ENCODE measurements at places on chromosomes 11 and 22. TPM values are rescaled to one million over a fixed set of nuclear protein-coding genes. Genes with fewer than 3 reads are reported as not detected.

DNA sequence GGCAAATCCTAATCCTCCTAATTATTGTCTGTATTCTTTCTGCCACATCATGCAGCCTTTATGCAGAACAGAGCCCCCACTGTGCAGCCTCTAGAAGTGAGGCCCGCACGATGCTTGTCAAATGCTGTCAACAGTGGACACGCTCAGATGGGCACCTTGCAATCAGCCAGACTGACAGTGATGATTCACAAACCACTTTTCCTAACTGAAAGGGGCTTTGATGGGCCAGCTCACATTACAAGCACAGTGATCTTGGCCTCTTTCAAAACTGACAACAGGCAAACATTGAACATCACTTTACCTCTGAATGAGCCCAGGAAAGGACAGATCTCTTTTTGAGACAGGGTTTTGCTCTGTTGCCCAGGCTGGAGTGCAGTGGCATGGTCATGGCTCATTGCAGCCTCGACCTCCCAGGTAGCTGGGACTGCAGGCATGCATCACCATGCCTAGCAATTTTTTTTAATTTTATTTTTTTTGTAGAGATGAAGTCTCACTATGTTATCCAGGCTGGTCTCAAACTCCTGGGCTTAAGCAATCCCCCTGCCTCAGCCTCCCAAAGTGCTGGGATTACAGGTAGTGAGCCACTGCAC is 18.0 kb upstream of the E2F8 start:
- no peak overlapping the region for H3K27ac ChIP-seq
- no peaks in the 10 kb centered on the region for H3K4me1 ChIP-seq
- H3K4me3 ChIP-seq = no peak overlapping the region

DNA sequence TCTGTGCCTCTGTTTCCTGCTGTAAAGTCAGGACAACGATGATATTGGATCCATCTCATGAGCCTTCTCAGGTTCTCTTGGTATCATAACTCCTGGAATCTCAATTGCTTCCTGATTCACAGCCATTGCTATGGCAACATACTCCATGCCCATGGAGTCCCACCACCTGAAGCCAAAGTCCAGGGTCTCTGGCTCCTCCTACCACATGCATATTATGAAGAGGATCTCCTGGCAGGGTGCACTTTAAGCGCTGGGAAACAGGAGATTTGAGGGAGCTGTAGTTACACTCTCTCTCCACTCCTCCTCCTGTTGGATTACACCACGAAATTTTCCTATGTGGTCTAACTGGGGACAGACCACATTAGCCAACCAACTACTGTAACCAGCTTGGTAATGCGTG is 130.9 kb upstream of the SEZ6L start:
- no peak for DNase-seq

DNA sequence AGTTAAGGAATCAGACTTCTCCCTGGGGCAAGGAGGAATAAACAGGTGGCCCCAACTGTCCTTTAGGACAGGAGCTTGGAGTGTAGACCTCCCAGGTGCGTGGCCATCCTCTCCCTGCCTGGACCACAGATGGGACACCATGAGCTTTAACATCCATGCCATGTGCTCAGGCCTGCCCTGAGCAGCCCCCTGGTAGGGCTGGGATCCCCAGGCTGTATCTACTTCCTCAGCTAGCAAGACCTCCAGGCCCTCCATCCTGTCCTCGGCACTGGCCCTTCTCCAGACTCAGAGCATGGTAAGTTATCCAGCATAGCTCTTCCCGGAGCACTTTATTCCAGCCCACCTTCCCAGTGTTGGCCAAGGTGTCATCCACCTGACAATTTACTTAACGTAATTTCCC is 5.7 kb downstream of the CD6 start:
- H3K27me3 ChIP-seq = no peaks in the 10 kb centered on the region
- H3K4me3 ChIP-seq = no peak overlapping the region
- no peaks in the 10 kb centered on the region for H3K36me3 ChIP-seq
- DNase-seq = no peak

GRCh38 chr11:43998308-43998707 is 49.5 kb upstream of the ACCSL start:
- H3K4me1 ChIP-seq = peaks cover 3% of the 10 kb centered on the region
- H3K4me3 ChIP-seq = no peak overlapping the region
- H3K27ac ChIP-seq = no peak overlapping the region
- H3K36me3 ChIP-seq = no peaks in the 10 kb centered on the region
- DNase-seq = no peak

DNA sequence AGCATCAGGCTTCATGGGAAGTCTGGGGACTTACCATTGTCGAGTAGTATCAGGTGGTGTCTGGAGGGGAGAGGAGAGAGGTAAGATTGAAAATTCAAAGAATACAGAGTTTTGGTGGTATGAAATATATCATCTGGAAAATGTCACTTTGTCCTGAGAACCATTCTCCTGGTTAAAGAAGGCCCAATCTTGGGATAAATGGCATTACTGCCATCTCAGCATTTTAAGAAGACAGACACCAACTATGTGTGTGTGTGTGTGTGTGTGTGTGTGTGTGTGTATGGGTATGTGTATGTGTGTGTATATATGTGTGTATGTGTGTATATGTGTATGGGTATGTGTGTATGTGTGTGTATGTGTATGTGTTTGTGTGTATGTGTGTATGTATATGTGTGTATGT is 673.3 kb downstream of the NTM start:
- no peaks in the 10 kb centered on the region for H3K27me3 ChIP-seq
- H3K27ac ChIP-seq = no peak overlapping the region
- DNase-seq = no peak

The SLC22A9 gene
- not detected for total RNA-seq

GRCh38 chr11:129814244-129815014 is 1.2 kb upstream of the TMEM45B start:
- H3K4me3 ChIP-seq = no peak overlapping the region
- H3K27ac ChIP-seq = no peak overlapping the region
- no peaks in the 10 kb centered on the region for H3K4me1 ChIP-seq
- H3K27me3 ChIP-seq = no peaks in the 10 kb centered on the region

DNA sequence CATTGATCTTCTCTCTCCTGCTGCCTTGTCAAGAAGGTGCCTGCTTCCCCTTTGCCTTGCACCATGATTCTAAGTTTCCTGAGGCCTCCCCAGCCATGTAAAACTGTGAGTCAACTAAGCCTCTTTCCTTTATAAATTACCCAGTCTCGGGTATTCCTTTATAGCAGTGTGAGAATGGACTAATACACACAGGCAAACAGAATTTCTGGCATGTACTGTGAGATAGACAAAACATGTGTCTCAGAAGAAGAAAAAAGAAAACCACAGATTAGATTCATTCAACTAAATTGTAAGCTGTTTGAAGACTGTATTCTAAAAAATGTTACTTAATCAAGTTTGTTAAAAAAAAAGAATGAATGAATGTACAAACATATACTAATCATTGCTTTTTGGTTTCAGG is 1.5 kb upstream of the MMP20 start:
- H3K4me1 ChIP-seq = no peaks in the 10 kb centered on the region
- H3K4me3 ChIP-seq = no peak overlapping the region
- H3K27me3 ChIP-seq = no peaks in the 10 kb centered on the region
- H3K36me3 ChIP-seq = no peaks in the 10 kb centered on the region

DNA sequence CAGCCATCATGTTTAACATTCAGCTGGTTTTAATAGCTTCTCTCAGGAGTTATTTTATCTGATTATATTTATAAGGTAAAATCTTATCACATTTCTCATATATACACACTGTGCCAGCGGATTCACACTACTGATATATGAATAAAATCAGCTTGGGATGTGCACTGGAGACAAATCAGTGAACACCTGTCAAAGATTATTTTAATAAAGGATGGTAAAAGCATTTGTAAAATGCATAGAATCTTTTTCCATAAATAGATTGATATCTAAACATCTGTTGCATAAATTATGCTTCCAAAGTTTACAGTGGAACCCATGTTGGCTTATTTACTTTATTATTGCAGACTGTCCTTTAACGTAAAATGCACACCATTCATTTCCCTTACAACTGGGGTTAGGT is 1125.8 kb upstream of the CNTN5 start:
- H3K36me3 ChIP-seq = no peaks in the 10 kb centered on the region
- H3K4me1 ChIP-seq = no peaks in the 10 kb centered on the region
- DNase-seq = no peak
- no peaks in the 10 kb centered on the region for H3K27me3 ChIP-seq

DNA sequence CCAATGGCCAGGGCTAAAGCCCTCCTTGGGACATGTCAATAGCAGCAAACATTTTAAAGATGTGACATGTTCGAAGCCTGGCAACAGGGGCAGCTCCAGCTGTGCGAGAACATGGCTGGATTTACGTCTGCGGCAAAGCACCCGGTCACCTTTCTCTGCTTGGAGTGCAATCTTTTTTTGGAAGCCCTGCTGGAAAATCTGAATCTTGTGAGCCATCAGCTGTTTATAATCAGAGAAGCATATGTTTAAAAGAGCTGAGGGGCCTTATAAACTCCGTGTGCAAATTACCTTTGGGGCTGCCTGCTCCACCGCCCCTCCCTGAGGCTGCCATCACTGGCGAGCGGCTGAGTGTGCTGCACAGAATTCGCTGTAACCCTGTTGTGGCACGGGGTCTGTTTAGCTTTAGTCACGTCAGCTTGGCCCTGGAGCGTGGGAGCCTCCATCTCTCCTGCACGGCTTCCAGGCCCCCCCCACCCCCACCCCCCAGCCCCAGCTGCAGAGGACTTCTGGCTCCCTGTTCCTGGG is 9.0 kb upstream of the KCNQ1OT1 start:
- H3K4me1 ChIP-seq = peaks cover 6% of the 10 kb centered on the region
- no peaks in the 10 kb centered on the region for H3K36me3 ChIP-seq
- peak; percentile 68 for DNase-seq
- peak overlapping the region; percentile 17 for H3K4me3 ChIP-seq
- no peaks in the 10 kb centered on the region for H3K27me3 ChIP-seq

The CDCA5 gene
- total RNA-seq = 1.3 TPM

DNA sequence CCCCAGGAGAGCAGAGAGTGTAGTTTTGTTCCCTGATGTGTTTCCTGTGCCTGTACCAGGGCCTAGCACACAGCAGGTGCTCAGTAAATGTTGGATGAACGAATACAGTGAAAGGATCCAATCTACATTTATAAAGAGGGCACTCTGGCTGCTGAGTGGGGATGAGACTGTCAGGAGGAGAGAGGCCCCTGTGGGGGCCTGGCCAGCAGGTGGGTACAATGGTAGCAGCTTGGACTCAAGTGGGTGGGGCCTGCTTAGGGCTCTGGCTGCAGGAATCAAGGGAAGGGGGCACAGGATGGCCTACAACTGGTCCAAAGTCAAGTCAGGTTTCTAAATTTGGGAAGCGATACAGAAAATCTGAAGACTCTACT is 156.6 kb upstream of the GRK3 start:
- H3K36me3 ChIP-seq = no peaks in the 10 kb centered on the region
- no peak overlapping the region for H3K4me3 ChIP-seq
- no peak overlapping the region for H3K27ac ChIP-seq
- no peak for DNase-seq

- H3K27me3 ChIP-seq = no peaks in the 10 kb centered on the region
- H3K27ac ChIP-seq = no peak overlapping the region
- DNase-seq = no peak
- H3K4me1 ChIP-seq = no peaks in the 10 kb centered on the region
- H3K4me3 ChIP-seq = no peak overlapping the region
These were observed 147.9 kb upstream of the DDI1 start for GRCh38 chr11:103888541-103888951.

GRCh38 chr11:133621611-133622010 is 89.3 kb upstream of the OPCML start:
- H3K36me3 ChIP-seq = no peaks in the 10 kb centered on the region
- no peak overlapping the region for H3K27ac ChIP-seq
- DNase-seq = no peak
- no peak overlapping the region for H3K4me3 ChIP-seq
- H3K27me3 ChIP-seq = no peaks in the 10 kb centered on the region
- H3K4me1 ChIP-seq = no peaks in the 10 kb centered on the region

- H3K36me3 ChIP-seq = no peaks in the 10 kb centered on the region
- H3K4me3 ChIP-seq = no peak overlapping the region
- no peaks in the 10 kb centered on the region for H3K27me3 ChIP-seq
- no peak for DNase-seq
- no peak overlapping the region for H3K27ac ChIP-seq
These were observed 6.9 kb upstream of the PSMC3 start for GRCh38 chr11:47433157-47433556.

The MS4A6E gene
- total RNA-seq = not detected

- H3K4me3 ChIP-seq = no peak overlapping the region
- no peak for DNase-seq
- H3K27ac ChIP-seq = no peak overlapping the region
- no peaks in the 10 kb centered on the region for H3K36me3 ChIP-seq
These were observed 4.9 kb downstream of the MRPL48 start for GRCh38 chr11:73792584-73792983.

GRCh38 chr11:93537767-93538261 is 5.4 kb downstream of the SMCO4 start:
- H3K36me3 ChIP-seq = no peaks in the 10 kb centered on the region
- no peak for DNase-seq
- no peaks in the 10 kb centered on the region for H3K27me3 ChIP-seq
- H3K27ac ChIP-seq = no peak overlapping the region

The LRP5 gene
- 54.4 TPM for total RNA-seq

The ASRGL1 gene
- 1.6 TPM for total RNA-seq

GRCh38 chr11:9616042-9616675 is 42.7 kb downstream of the WEE1 start:
- no peaks in the 10 kb centered on the region for H3K36me3 ChIP-seq
- no peak overlapping the region for H3K4me3 ChIP-seq
- H3K27me3 ChIP-seq = no peaks in the 10 kb centered on the region
- no peaks in the 10 kb centered on the region for H3K4me1 ChIP-seq

GRCh38 chr22:36311386-36312085 is 58.6 kb downstream of the APOL1 start:
- no peak overlapping the region for H3K4me3 ChIP-seq
- DNase-seq = no peak
- H3K36me3 ChIP-seq = no peaks in the 10 kb centered on the region

DNA sequence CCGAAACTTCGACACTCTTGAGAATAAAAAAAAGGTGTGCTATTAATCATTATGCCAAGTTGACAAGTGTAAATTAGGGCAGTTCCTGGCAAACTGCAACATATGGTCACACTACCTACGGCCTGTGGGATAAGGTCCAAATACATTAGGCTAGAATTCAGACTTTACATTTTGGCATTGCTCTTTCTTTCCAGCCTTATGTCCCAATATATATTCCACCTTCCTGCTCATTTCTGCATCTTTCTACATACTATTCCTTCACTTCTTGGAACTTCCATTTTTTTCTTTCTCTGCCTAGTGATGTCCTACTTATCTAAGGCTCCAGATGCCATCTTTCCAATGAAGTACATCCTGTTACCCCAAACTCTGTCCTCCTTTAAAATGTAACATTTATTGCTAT is 577.2 kb downstream of the LRRC4C start:
- no peaks in the 10 kb centered on the region for H3K27me3 ChIP-seq
- H3K27ac ChIP-seq = no peak overlapping the region
- no peaks in the 10 kb centered on the region for H3K4me1 ChIP-seq
- H3K36me3 ChIP-seq = no peaks in the 10 kb centered on the region

DNA sequence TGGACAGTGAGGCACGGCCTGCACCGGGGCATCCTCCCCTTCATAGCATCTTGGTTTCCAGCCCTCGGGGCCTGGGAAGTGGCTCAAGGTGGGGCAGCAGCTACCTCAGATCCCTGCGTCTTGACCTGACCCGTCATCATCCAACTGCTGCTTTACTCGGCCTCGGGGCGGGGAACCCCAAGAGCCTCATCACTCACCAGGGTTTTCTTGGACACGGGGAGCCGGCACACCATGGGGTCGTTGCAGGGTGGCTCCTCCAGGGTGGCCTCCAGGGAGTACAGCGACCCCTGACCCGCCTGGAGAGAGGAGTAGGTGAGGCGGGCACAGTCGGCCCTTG is 651 bp downstream of the CTSF start:
- no peak for DNase-seq
- no peaks in the 10 kb centered on the region for H3K27me3 ChIP-seq
- peak overlapping the region; percentile 47 for H3K27ac ChIP-seq
- peaks cover 7% of the 10 kb centered on the region for H3K4me1 ChIP-seq
- peak overlapping the region; percentile 50 for H3K4me3 ChIP-seq
- H3K36me3 ChIP-seq = no peaks in the 10 kb centered on the region

Data from ovary (tissue), 10 donors.